ENCODE measurements at places on chromosomes 3 and 15. TPM values are rescaled to one million over a fixed set of nuclear protein-coding genes. Genes with fewer than 3 reads are reported as not detected.

SCG3 gene
- 1.1 TPM for total RNA-seq

- no peak overlapping the region for H3K27ac ChIP-seq
- DNase-seq = no peak
- no peak overlapping the region for H3K4me3 ChIP-seq
- H3K4me1 ChIP-seq = no peaks in the 10 kb centered on the region
- H3K36me3 ChIP-seq = no peaks in the 10 kb centered on the region
Observed at GRCh38 chr3:75049533-75049932, 435.1 kb upstream of the CNTN3 start.

GRCh38 chr3:150097588-150097890 lies 126.8 kb upstream of the PFN2 start:
- H3K4me3 ChIP-seq = no peak overlapping the region
- H3K36me3 ChIP-seq = no peaks in the 10 kb centered on the region
- H3K27ac ChIP-seq = no peak overlapping the region
- no peak for DNase-seq
- H3K27me3 ChIP-seq = no peaks in the 10 kb centered on the region

DNA sequence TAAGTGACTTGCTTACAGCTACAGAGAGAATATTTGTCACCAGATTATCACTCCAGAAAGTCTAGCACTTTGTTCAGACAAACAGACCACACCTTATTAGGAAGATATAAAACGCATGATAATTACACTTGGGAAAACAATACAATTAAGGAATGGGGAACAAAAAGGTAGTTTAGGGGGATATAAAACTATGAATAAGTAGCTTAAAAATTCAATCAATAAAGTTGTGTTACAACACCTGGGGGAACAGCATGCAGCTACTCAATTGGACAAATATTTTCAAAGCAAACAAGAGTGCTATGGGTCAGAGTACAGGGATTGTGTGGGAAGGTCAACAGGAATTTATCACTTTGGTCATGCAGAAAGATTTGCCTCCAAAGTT lies 15.1 kb downstream of the CLDN1 start:
- no peaks in the 10 kb centered on the region for H3K27me3 ChIP-seq
- no peak overlapping the region for H3K27ac ChIP-seq
- no peaks in the 10 kb centered on the region for H3K36me3 ChIP-seq

GRCh38 chr3:39671600-39671999 lies 137.8 kb upstream of the MYRIP start:
- no peak overlapping the region for H3K27ac ChIP-seq
- H3K36me3 ChIP-seq = no peaks in the 10 kb centered on the region
- no peaks in the 10 kb centered on the region for H3K4me1 ChIP-seq
- no peak overlapping the region for H3K4me3 ChIP-seq
- H3K27me3 ChIP-seq = no peaks in the 10 kb centered on the region

GRCh38 chr3:194049394-194049793 lies 86.6 kb upstream of the HES1 start:
- no peaks in the 10 kb centered on the region for H3K27me3 ChIP-seq
- DNase-seq = no peak
- H3K4me1 ChIP-seq = no peaks in the 10 kb centered on the region
- H3K36me3 ChIP-seq = no peaks in the 10 kb centered on the region
- no peak overlapping the region for H3K4me3 ChIP-seq

DNA sequence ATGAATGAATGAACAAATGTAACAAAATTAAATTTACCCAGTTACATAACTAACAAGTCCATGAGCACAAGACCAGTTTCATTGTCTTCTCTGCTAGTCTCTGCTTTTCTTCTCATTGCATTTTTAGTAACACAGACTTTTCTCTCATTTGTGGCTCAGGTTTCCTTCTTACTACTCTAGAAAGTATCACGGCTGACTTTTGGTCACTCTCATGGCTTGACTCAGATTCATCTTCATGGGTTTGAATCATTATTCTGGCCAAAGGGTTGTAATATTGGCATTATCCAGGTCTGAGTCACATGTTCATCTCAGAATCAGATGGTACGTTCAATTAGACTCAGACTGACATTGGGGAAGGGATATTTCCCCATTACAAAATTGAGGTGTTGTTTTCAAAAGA lies 121.5 kb upstream of the SATB1 start:
- no peaks in the 10 kb centered on the region for H3K4me1 ChIP-seq
- H3K27ac ChIP-seq = no peak overlapping the region
- H3K27me3 ChIP-seq = no peaks in the 10 kb centered on the region
- no peak overlapping the region for H3K4me3 ChIP-seq

GRCh38 chr3:10471054-10471688 lies 34.2 kb downstream of the ATP2B2 start:
- no peak overlapping the region for H3K4me3 ChIP-seq
- H3K36me3 ChIP-seq = no peaks in the 10 kb centered on the region
- H3K27ac ChIP-seq = no peak overlapping the region
- DNase-seq = no peak

GRCh38 chr3:177781686-177782161 lies 584.4 kb upstream of the TBL1XR1 start:
- peak overlapping the region; percentile 78 for H3K27ac ChIP-seq
- peak; percentile 82 for DNase-seq
- H3K4me1 ChIP-seq = no peaks in the 10 kb centered on the region
- no peaks in the 10 kb centered on the region for H3K27me3 ChIP-seq
- H3K36me3 ChIP-seq = no peaks in the 10 kb centered on the region
- no peak overlapping the region for H3K4me3 ChIP-seq

GRCh38 chr3:119969759-119970158 lies 124.5 kb downstream of the GSK3B start:
- H3K27ac ChIP-seq = no peak overlapping the region
- DNase-seq = no peak
- H3K27me3 ChIP-seq = no peaks in the 10 kb centered on the region
- peaks cover 14% of the 10 kb centered on the region for H3K4me1 ChIP-seq

POTEB gene
- total RNA-seq = not detected

DNA sequence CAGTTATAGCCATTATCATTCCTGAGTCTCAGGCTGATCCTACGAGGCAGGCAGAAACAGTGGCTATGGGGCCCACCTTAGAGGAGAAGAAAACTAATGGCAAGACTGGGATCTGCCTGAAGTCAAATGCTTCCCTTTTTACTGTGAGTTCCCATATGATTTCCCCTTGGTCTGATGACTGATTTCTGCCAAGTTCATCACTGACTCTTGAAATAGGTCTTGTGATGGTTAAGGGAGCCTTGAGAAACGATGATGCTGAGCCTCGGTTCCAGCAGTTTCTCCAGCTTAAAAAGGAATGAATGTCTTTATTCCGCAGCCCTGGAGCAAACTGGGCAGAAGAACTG lies 29.4 kb upstream of the LDHAL6B start:
- H3K27me3 ChIP-seq = no peaks in the 10 kb centered on the region
- no peak overlapping the region for H3K27ac ChIP-seq
- peaks cover 8% of the 10 kb centered on the region for H3K4me1 ChIP-seq
- no peak for DNase-seq

DNA sequence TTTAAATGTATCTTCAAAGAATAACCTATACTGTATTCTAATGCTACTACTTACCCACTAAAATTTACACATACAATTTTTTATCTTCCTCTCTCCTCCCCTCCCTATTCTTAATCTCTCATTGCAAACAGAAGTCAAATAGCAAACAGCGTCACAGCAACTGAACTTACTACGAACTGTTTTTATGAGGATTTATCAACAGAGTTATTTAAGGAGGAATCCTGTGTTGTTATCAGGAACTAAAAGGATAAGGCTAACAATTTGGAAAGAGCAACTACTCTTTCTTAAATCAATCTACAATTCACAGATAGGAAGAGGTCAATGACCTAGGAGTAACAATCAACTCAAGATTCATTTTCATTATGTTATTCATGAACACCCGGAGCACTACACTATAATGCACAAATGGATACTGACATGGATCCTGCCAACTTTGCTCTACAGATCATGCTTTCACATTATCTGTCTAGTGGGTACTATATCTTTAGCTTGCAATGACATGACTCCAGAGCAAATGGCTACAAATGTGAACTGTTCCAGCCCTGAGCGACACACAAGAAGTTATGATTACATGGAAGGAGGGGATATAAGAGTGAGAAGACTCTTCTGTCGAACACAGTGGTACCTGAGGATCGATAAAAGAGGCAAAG lies 984 bp downstream of the FGF7 start:
- peak overlapping the region; percentile 56 for H3K4me3 ChIP-seq
- DNase-seq = no peak
- H3K27ac ChIP-seq = peak overlapping the region; percentile 64
- H3K27me3 ChIP-seq = no peaks in the 10 kb centered on the region
- peaks cover 28% of the 10 kb centered on the region for H3K4me1 ChIP-seq

- H3K27me3 ChIP-seq = no peaks in the 10 kb centered on the region
- H3K27ac ChIP-seq = no peak overlapping the region
- no peaks in the 10 kb centered on the region for H3K36me3 ChIP-seq
Observed at GRCh38 chr15:33048255-33048654, 146.3 kb downstream of the FMN1 start.

PDZRN3 gene
- total RNA-seq = 209 TPM

- H3K4me3 ChIP-seq = no peak overlapping the region
- no peaks in the 10 kb centered on the region for H3K27me3 ChIP-seq
- H3K4me1 ChIP-seq = peaks cover 27% of the 10 kb centered on the region
- no peaks in the 10 kb centered on the region for H3K36me3 ChIP-seq
- DNase-seq = no peak
- H3K27ac ChIP-seq = no peak overlapping the region
Observed at GRCh38 chr3:37770938-37771918, 90.5 kb upstream of the CTDSPL start.

GRCh38 chr3:4680871-4681300 lies 187.7 kb downstream of the ITPR1 start:
- H3K36me3 ChIP-seq = no peaks in the 10 kb centered on the region
- no peaks in the 10 kb centered on the region for H3K27me3 ChIP-seq
- no peak overlapping the region for H3K4me3 ChIP-seq
- DNase-seq = no peak
- peak overlapping the region; percentile 51 for H3K27ac ChIP-seq
- peaks cover 11% of the 10 kb centered on the region for H3K4me1 ChIP-seq

ROPN1 gene
- total RNA-seq = not detected

- H3K4me3 ChIP-seq = no peak overlapping the region
- no peak overlapping the region for H3K27ac ChIP-seq
- H3K36me3 ChIP-seq = no peaks in the 10 kb centered on the region
- H3K27me3 ChIP-seq = no peaks in the 10 kb centered on the region
- no peaks in the 10 kb centered on the region for H3K4me1 ChIP-seq
Observed at GRCh38 chr15:33782966-33783365, 185.3 kb upstream of the CHRM5 start.

DNA sequence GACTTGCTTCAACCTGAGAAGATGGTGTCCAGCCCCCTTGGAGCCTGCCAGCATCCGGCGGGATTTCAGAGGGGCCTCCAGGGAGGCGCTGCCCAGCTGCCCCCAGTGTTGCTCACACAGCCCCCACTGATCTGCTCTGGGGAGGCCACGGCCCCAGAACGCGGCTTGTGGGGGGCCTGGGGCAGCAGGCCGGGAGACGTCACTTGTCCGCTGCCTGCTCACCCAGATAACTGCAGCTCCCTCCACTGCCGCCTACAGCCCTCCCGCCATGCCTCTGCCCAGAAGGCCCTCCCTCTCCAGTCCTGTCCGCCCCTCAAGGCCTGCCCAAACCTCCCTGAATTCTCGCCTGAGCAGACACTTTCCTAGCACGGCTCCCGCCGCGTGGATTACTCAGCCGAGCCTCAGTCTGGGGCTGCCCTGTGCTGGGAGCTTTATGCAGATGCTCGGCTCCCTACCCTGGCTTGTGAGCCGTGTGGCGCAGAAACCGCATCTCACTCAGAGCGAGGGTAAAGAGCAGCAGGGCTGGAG lies 17.2 kb upstream of the ADIPOQ start:
- H3K36me3 ChIP-seq = no peaks in the 10 kb centered on the region
- peaks cover 18% of the 10 kb centered on the region for H3K27me3 ChIP-seq
- H3K4me1 ChIP-seq = peaks cover 29% of the 10 kb centered on the region
- no peak overlapping the region for H3K4me3 ChIP-seq
- H3K27ac ChIP-seq = no peak overlapping the region

- H3K4me1 ChIP-seq = no peaks in the 10 kb centered on the region
- H3K27me3 ChIP-seq = no peaks in the 10 kb centered on the region
- H3K4me3 ChIP-seq = no peak overlapping the region
- H3K36me3 ChIP-seq = no peaks in the 10 kb centered on the region
- no peak overlapping the region for H3K27ac ChIP-seq
Observed at GRCh38 chr3:170529346-170529745, 56.5 kb downstream of the SLC7A14 start.

- no peak for DNase-seq
- no peak overlapping the region for H3K4me3 ChIP-seq
- no peaks in the 10 kb centered on the region for H3K36me3 ChIP-seq
- no peak overlapping the region for H3K27ac ChIP-seq
Observed at GRCh38 chr3:61236556-61236955, 14.7 kb downstream of the FHIT start.

SEMA3G gene
- 2.6 TPM for total RNA-seq

- peaks cover 42% of the 10 kb centered on the region for H3K36me3 ChIP-seq
- no peak for DNase-seq
- no peaks in the 10 kb centered on the region for H3K27me3 ChIP-seq
- H3K4me1 ChIP-seq = no peaks in the 10 kb centered on the region
- no peak overlapping the region for H3K4me3 ChIP-seq
Observed at GRCh38 chr15:55846116-55846707, 103.3 kb upstream of the PRTG start.

VPS39 gene
- 70.3 TPM for total RNA-seq

CGNL1 gene
- total RNA-seq = 2.9 TPM

- no peak overlapping the region for H3K4me3 ChIP-seq
- H3K36me3 ChIP-seq = no peaks in the 10 kb centered on the region
- peak overlapping the region; percentile 2 for H3K27ac ChIP-seq
- DNase-seq = no peak
- H3K27me3 ChIP-seq = no peaks in the 10 kb centered on the region
Observed at GRCh38 chr3:27535809-27536392, 51.7 kb upstream of the SLC4A7 start.

DNA sequence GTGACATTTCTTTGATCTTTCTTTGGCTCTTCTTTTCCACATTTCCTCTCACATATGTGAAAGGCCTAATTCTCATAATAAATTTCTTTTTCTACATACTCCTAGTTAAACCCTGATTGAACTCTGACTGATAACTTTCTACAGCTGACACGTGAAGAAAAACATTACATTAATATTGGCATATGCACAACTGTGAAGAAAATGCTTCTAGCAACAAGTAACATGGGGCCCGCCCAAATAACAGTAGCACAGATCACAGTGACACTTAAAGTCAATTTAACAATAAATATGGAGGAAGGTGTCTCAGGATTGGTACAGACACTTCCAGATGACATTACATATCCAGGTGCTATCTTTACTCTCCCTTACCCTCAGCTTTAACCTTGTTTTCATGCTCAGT lies 317.6 kb upstream of the ZNF385D start:
- no peaks in the 10 kb centered on the region for H3K27me3 ChIP-seq
- H3K36me3 ChIP-seq = no peaks in the 10 kb centered on the region
- no peaks in the 10 kb centered on the region for H3K4me1 ChIP-seq

DUOXA2 gene
- not detected for total RNA-seq

DNA sequence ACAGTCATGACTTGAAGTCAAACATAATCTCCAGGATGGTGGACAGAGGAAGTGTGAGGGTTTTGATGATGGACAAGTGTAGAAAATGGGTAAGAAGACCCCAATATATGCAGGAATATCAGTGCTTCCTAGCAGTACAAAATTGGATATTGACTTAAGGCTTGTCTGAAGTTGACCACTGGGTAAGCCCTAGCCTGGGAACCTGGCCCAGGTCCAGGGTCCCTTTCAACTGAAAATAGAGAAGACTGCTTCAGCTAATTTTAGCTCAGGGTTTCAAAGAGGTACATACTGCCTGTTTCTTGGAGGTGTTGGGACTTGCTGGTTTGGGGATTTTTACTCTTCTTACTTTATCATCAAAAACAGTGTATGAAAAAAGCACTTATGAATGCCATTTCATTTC lies 4.7 kb downstream of the NR1D2 start:
- peaks cover 81% of the 10 kb centered on the region for H3K4me1 ChIP-seq
- no peaks in the 10 kb centered on the region for H3K27me3 ChIP-seq
- DNase-seq = no peak

- no peaks in the 10 kb centered on the region for H3K27me3 ChIP-seq
- peaks cover 34% of the 10 kb centered on the region for H3K4me1 ChIP-seq
- peak overlapping the region; percentile 57 for H3K27ac ChIP-seq
- H3K36me3 ChIP-seq = no peaks in the 10 kb centered on the region
- H3K4me3 ChIP-seq = no peak overlapping the region
- no peak for DNase-seq
Observed at GRCh38 chr3:136783708-136784191, 31.6 kb upstream of the STAG1 start.
